LoVo (cell line): ENCODE measurements at places on chromosomes 1 and 21.

DNA sequence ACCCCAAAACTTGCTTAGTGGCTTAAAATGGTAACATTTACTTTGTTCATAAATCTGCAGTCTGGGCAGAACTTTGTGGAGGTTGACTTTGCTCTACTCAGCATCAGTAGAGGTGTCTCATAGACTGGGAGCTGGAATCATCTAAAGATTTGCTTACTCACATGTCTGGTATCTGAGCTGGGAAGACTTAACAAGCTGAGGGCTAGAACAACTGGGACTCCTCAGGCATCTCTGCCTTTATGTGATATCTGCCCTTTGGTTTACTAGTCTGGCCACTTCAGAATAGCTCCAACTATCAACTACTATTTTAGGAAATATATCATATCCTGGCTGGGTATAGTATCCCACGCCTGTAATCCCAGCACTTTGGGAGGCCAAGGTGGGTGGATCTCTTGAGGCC lies 82.5 kb downstream of the C4BPA start:
- DNase-seq = no peak

GRCh38 chr1:38050397-38051078 lies 3.9 kb upstream of the POU3F1 start:
- no peak for DNase-seq

- no peak for DNase-seq
Measured at GRCh38 chr1:163414778-163415177, 93.0 kb downstream of the NUF2 start.

GRCh38 chr1:156750711-156751450 lies 594 bp downstream of the HDGF start:
- DNase-seq = no peak

GRCh38 chr1:24566236-24566867 lies 10.5 kb downstream of the NCMAP start:
- no peak for DNase-seq

- DNase-seq = no peak
Measured at GRCh38 chr1:12272770-12273169, 42.9 kb downstream of the VPS13D start.

DNA sequence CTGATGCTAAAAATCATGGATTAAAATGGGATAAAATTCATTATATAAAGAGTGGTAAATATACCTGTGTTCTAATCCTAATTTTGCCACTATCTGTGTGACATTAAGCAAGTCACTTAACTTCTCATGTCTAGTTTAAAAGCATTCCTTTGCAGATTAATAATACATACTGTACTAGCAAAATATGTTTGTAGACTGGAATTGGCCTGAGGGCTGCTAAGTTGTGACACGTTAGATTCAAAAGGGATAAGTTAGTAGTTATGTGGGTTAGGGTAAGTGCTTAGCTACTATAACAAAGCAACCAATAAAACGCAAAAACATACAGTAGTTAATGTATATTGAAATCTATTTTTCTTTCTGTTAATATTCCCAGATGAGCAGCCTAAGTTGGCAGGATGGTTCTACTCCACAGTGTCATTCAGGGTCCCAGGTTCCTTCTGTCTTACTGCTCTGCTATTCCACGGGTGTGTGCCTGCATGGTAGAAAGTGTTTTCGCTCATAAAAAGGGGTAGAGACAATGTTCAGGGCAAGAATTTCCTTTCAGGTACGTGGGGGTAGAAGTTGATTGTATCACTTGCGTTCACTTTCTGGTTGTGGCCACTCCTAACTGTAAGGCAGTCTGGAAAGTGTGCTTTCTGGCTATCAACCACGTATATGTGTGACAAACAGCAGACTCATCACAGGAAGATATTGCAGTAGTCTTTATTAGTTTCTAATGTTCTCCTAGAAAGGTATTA lies 239.8 kb downstream of the NFIA start:
- no peak for DNase-seq

- no peak for DNase-seq
Measured at GRCh38 chr1:42319128-42319851, 15.7 kb downstream of the FOXJ3 start.

DNA sequence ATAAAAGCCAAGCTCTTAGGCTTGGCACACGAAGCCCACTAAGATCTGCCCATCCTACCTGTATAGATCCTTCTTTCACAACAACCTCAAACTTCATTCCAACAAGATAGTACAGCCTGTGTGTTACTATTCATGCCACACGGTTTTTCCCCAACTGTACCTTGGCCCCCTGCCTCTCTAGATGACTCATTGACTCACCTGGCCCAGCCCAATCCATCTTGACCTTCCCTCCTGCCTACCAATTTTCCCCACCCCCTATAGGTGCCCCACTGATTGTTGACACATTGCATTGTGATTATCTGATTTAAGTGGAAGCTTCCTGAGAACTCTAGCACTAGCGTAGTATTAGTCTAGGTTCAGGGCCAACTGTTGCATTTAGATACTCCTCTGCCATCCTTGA lies 2.0 kb upstream of the CD101 start:
- DNase-seq = no peak

- DNase-seq = no peak
Measured at GRCh38 chr1:26114165-26114927, 2.7 kb downstream of the PDIK1L start.

- no peak for DNase-seq
Measured at GRCh38 chr1:209589440-209589839, 5.9 kb downstream of the CAMK1G start.

GRCh38 chr1:67639361-67639760 lies 45.6 kb upstream of the GADD45A start:
- DNase-seq = no peak

DNA sequence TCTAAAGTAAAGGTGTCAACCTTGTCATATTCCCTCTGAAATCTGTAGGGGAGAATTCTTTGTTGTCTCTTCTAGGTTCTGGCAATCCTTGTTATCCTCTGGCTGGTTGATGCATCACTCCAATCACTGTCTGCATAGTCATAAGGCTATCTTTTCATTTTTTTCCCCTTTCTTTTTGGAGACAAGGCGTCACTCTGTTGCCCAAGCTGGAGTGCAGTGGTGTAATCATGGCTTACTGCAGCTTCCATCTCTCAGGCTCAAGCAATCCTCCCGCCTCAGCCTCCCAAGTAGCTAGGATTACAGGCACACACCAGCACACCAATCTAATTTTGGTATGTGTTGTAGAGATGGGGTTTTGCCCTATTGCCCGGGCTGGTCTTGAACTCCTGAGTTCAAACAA lies 12.9 kb downstream of the DPYD start:
- no peak for DNase-seq

DNA sequence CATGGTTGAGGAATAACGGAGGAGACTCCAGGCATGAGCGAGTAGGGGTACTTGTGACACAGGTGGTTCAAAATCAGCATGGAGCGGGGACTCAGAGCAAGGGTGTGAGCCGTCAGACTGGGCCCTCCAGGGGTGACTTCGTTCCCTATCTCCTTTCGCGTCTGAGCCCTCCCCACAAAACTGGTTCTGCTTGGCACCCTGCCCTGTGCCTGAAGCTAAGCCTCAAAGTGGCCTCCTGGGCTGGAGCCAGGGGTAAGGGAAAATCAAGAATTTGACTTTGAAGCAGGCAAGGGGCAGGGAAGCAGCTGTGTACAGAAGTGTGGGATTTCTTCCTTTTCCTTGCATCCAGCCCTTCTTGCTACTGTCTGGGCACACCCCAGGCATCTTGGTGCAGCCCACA lies 331.5 kb upstream of the AJAP1 start:
- DNase-seq = no peak

GRCh38 chr1:38834221-38834782 lies 25.3 kb downstream of the RRAGC start:
- DNase-seq = no peak

DNA sequence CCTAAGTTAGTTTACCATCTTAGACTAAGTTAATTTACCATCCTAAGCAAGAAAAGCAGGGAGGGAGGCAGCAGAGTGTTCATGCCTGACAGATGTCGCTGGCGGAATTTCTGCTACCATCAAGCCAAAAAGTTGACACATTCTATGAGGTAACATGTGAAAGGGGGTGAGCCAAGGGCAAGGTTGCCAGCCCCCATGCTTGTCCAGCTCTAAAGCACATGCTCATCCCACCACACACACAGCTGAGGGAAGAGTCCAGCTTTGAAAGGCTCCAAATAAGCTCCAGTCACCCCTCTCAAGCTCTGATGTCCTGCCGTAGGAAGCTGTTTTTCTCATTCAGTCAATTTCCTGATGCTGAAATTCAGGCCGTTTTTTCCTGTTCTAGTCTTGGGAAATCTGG lies 46.3 kb downstream of the EIF2D start:
- DNase-seq = no peak

- no peak for DNase-seq
Measured at GRCh38 chr1:77415579-77415978, 133.8 kb downstream of the AK5 start.

GRCh38 chr1:180775801-180776200 lies 136.9 kb upstream of the KIAA1614 start:
- DNase-seq = no peak

DNA sequence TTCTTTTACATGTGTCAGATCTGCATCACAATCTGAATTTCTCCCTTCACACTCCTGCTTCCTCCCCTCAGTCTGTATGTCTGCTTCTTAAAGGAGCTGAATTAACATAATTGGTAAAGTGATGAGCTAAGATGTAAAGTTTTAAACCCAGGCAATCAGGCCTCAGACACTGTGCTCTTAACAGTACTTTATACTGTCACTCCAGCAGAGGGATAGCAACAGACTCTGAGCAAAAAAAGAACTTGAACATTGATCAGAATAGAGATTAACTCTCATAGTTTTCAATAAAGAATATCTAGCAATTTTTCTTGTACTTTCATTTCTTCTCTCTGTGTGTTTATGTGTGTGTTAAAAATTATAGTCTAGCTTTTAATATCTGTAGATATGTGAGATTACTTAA lies 110.3 kb downstream of the DUSP10 start:
- DNase-seq = no peak

GRCh38 chr1:8374812-8375211 lies 56.9 kb downstream of the SLC45A1 start:
- DNase-seq = no peak

GRCh38 chr1:73044241-73045036 lies 762.1 kb upstream of the NEGR1 start:
- no peak for DNase-seq

- DNase-seq = no peak
Measured at GRCh38 chr1:159911326-159912070, 11.5 kb upstream of the CFAP45 start.

DNA sequence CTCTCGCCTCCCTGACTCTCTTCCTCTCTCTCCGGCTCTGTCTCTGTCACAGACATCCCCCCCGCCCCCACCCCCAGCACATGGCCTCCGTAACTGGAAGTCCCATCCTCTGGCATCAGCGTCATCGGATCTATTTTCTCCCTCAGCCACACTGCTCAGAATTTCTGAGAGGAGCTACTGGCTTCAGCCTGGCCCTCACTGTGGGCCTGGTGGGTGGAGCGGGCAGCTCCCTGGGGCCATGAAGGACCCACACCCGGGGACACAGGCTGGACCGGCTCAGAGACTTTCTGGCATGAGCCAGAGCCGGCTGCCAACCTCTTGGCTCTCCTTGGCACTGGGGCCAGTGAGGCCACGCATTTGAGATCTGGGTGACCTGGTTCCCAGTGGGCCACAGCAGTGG lies 61.2 kb upstream of the CASZ1 start:
- DNase-seq = no peak

DNA sequence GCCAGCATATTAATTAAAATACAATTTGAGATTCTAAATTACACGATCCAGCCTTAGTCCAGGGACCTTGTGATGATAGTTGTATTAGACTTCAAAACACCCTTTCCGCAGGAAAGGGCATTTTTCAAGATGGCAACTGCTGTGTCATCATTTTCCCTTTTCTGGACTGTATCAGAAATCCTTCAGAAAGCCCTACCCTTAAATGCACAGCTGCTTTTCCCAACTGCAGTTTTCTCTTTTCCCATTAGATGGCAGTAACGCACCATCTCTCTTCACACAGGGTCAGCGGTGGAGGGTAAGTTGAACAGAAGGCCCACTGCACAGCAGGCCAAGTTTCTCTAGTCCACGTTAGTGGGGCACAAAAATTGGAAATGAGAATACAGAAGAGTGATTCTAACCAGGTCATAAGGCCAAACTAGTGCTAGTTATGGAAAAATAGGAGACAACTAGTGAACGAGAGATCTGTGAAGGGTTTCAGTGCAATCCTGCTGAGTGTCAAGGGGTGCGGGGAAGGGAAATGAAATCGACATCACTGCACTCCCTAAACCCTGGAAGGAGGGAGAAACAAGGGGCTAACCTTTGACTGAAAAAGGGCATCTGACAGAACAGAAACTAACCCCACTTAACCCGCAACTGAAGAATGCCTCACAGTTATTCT lies 22.1 kb upstream of the TDRD10 start:
- peak; percentile 77 for DNase-seq

- no peak for DNase-seq
Measured at GRCh38 chr1:42741706-42742105, 1.7 kb upstream of the CLDN19 start.
